ENCODE measurements at places on chromosomes 16 and 17.
A peak's percentile ranks its signal among the peaks of the same experiment; 100 is the strongest.

GRCh38 chr17:7612294-7612640 lies 2.4 kb downstream of the FXR2 start:
- DNase-seq: no peak

DNA sequence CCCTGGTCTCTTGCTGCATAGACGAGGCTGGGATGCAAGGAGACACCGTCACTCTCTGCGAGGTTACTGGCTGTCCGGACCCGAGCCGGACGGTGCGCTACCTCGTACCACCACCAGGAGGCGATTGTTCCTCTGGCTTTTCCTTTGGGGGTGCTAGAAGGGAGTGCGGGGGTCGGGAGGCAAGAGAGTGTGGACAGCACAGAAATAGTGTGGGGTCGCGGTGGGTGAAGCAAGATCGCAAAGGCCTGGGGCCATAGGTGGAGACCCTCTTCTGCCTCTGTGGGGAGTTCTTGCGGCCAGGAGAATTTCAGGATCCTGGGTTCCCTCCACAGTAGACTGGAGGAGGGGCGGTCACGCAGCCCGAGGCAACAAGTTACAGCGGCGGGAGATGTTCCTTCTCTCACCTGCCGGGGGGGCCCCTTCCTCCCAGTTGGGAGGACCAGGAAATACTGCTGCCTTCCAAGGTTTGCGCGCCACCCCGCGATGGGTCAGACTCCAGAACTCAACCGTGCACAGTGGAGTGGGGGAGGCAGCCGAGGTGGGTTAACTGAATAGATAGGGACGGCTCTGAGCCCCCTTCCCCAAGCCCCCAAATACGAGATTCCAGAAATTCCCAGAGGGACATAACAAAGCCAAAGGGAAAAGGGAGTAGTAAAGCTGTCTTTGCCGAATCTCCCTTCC lies 6.9 kb downstream of the PHOSPHO1 start:
- peak; percentile 46 for DNase-seq

- DNase-seq: peak; percentile 11
Measured at GRCh38 chr16:23060458-23061320, 88.6 kb downstream of the USP31 start.

- no peak for DNase-seq
Measured at GRCh38 chr17:77926981-77927380, 31.5 kb upstream of the TNRC6C start.

DNA sequence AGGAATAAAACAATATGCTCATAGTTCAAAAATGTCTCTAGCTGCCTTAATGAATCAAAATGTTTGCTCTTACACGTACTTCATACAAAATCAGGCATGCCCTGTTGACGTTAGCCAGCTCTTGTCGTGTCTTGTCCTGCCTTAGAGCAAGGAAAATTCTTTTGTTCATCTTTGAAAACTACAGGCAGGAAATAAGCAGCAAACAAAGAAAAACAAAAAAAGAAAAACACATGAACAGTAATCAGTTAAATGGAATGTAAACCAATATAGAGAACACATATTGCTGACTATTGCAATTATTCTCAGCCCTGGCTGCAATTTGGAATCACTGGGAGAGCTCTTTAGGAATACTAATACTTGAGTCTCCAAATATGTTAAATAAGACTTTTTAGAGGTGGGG lies 1.7 kb downstream of the CAPNS2 start:
- no peak for DNase-seq

DNA sequence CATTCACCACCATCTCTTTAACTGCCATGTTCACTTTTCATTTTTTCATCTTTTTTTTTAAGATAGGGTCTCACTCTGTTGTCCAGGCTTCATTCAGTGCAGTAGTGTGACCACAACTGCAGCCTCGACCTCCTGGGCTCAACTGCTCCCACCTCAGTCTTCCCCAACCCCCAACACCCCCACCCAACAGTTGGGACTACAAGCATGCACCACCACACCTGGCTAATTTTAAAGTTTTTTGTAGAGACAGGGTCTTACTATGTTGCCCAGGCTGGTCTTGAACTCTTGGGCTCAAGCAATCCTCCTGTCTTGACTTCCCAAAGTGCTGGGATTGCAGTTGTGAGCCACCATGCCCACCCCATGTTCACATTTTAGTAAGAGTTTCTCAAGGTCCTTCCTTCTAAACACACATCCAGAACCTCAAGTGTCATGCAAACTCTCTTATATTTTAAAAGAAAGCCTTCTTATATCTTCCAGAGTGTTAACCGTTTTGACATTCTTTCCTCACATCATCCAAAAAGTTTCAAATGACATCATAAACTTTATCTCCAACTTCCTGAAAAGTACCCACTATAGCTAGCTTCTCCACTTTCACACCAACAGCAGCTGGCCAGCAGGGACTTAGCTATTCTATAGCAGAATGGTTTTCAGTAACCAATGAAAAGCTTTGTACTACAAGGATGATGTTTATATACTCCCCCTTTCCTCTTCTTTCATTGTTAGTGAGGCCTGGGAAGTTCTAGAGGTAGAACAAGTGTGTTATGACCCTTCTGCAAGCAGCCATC lies 49.3 kb downstream of the TRAF4 start:
- DNase-seq: no peak

- no peak for DNase-seq
Measured at GRCh38 chr17:7079581-7080455, at the start of gene CLEC10A. CLEC10A (minus strand) TSS chr17:7080251; CDS start chr17:7078812, 1,439 bp downstream.

DNA sequence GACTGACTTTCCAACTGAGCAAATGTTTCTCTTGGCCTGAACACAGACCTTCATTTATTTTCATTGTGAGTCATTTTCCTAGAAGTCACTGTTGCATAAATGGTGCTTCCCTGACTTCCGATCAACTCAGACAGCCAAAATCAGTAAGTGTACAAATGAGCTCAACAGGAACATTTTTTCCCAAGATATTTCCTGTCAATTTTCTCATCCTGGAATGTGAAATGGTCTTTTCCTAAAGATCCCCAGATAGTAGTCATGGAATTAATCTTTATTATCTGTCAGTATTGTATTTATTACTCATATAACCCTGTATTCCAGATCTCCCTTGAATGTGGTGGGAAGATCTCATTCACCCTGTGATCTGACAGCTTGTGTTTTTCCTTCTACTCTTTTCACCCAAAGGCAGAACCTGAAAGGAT lies 360.3 kb upstream of the KIF2B start:
- DNase-seq: no peak

DNA sequence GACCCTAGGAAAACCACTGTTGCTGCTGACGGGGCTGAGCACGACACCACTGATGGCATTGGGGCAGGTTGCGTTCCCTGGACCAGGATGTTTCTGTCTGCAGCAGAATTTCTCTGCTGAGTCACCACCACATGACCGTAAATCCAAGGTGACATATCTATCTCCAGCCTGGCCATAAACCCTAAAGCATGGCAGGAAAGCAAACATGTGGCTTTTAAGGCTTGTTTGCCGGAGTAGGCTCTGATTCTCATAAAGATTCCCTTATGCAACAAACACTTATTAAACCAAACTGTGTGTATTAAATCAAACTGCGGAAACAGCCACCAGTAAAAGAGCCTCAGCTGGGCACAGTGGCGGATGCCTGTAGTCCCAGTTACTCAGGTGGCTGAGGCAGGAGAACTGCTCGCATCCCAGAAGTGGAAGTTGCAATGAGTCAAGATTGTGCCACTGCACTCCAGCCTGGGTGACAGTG lies 17.3 kb downstream of the MPHOSPH6 start:
- no peak for DNase-seq

DNA sequence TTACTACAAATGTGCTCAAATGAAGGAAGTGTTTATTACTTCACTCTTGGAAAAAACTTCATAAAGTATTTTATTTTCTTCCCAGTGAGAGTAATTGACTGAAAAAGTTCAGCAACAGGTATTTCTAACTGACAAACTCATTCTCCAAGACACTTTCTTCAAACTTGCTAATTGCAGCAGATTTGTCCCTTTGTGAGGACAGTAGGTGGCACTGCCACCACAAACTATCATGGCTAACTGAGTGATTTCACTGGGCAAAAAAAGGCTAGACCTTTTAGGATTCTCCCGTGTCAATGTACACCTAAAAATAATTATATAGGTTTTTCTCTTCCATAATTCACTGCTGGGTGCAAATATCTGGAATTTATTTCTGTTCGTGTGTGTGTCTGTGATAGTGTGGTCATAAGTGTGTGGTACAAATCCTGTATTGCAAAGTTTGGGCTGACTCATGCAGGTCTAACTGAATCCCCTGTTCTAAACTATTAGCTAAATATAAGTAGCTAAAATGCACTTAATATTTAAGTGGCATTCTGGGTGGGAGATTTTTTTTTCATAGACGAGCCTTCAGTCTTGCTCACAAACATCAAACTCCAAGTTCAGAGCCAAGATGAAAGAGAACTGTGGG lies 3.9 kb downstream of the HS3ST3A1 start:
- DNase-seq: no peak

GRCh38 chr17:57102122-57102521 lies 17.1 kb downstream of the AKAP1 start:
- no peak for DNase-seq

GRCh38 chr16:8903004-8903403 lies 20.9 kb downstream of the LITAFD start:
- DNase-seq: no peak

DNA sequence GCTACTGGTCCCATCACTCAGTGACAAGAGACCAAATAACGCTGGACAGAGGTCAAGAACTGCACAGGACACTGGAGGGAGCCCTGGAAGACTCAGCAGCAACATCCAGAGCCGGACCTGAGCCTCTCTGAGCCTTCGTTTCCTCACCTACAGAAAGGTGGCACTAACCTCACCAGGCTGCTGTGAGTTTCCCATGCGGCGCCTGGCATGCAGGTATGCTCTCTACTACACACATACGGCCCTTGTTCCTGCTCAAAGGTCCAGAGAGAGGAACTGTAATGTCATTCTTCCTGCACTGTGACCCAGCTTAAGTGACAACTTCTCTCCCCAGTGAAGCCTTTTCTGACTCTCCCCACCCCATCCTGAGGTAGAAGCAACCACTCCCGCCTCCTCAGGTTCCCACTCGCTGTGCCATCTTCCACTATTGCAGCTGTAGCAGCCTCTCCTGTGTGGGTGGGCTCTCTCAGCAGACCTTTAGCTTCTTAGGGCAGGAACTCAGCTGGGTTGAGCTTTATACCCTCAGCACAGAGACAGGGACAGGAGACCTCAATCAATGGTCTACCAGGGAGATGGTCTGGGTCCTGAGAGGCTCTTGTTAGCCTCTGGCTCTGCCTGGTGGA lies 43.9 kb upstream of the SREBF1 start:
- DNase-seq: no peak

DNA sequence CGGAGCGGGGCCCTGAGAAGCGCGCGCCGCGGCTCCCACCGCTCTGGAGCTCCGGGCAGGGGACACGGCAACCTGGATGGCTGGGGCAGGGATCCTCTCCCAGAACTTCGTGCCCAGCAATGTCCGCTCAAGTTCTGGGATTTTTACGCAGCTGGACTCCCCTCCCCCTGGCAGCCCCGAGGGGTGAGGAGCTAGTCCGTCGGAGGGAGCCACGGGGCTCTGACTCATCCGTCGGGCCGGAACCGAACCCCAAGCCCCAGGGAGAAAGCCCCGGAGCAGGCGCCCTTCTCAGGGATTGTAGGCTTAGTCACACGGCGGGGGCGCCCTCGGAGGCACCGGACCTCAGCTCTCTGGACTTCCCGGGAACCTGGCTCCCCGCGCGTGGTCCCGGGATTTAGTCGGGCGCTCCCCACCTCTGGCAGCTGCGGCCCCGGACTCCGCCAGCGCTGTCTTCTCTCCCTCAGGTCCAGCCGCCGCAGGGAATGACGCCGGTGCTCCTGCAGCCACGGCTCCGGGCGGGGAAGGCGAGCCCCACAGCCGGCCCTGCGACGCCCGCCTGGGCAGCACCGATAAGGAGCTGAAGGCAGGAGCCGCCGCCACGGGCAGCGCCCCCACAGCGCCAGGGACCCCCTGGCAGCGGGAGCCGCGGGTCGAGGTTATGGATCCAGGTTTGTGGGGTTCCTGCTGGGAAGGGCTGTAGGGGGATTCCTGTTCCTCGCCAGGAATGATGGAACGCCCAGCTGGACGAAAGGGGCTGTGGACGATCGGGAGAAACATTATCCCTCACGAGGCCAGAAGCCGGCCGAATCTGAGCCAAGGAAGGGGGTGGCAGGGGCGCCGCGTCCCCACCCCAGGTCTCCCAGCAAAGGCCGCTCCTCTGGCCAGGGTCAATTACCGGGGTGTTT lies 830 bp downstream of the SPHK1 start:
- peak; percentile 25 for DNase-seq

DNA sequence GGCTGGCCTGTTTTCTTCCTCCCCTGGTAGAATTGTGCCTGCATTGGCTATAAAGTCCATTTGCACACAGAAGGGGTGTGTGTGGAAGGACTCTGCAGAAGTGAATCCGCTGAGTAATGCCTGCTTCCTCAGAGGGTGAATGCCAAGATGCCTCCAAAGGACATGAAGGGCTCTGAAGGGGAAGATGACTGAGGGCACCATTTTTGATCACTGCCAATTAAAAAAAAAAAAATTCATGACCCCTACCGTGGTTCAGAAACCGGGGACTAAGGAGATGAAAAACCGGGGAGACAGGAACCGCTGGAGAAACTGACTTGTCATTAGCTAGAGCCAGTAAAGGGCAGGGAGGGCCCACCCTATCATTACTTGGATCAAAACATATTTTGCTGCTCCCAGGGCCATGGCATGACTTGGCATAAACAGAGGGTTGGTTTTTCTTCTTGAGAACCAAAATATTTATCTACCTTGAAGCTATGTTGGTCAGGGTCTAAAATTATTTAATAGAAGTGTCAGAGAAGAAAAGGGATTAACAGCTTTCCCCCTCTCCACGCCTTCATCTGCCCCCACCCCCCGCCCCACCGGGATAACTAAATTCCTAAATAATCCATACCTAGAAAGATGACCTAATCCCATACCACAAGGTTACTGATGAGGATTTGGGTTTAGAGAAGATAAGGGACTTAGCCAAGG lies 3.6 kb upstream of the USP7 start:
- DNase-seq: no peak

DNA sequence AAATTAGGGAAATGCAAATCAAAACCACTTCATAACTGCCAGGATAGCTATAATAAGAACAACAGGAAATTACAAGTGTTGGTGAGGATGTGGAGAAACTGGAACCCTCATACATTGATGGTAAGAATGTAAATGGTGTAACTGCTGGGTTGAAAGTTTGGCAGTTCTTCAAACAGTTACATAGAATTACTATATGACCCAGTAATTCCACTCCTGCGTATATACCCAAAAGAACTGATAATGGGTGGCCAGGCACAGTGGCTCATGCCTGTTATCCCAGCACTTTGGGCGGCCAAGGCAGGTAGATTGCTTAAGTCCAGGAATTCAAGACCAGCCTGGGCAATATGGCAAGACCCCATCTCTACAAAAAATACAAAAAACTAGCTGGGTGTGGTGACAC lies 4.5 kb upstream of the CMTM4 start:
- no peak for DNase-seq

DNA sequence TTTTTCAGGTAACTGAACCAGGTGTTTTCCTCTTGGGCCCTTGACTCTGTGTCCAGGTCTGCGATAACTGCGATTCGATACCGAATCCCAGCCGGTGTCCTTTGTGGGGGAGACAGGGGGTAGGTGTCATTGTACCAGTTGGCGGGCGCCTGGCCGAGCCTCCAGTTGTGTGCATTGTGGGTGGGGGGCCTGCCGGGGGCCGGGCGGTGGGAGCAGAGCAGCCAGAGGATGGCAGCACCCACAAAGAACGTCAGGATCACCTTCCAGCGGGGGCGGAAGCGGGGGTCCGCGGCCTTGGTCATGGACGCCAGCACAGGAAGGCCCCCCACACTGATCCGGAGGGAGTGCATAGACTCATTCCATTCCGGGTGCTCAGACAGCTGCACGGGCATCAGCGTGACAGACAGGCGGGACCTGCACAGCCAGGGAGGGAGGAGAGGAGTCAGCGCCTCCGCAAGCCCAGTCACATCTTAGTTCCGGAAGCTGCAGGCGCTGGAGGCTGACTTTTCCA lies 12.3 kb downstream of the CANT1 start:
- no peak for DNase-seq

- DNase-seq: no peak
Measured at GRCh38 chr17:83086199-83086880, 6.9 kb downstream of the METRNL start.

All from stimulated activated CD4-positive, alpha-beta T cell treated with anti-CD3 and anti-CD28 coated beads, TNF-alpha, amount 100 ng/mL, for 48 hours (primary cell).